Activated T-helper 17 cell treated with anti-CD3 and anti-CD28 coated beads, Interleukin-2, amount 50 U/mL, for 72 hours (primary cell): ENCODE measurements at places on chromosomes 2 and 18.

- no peak for ATAC-seq
These were observed 103.1 kb downstream of the L3MBTL4 start for GRCh38 chr18:6311456-6312215.

DNA sequence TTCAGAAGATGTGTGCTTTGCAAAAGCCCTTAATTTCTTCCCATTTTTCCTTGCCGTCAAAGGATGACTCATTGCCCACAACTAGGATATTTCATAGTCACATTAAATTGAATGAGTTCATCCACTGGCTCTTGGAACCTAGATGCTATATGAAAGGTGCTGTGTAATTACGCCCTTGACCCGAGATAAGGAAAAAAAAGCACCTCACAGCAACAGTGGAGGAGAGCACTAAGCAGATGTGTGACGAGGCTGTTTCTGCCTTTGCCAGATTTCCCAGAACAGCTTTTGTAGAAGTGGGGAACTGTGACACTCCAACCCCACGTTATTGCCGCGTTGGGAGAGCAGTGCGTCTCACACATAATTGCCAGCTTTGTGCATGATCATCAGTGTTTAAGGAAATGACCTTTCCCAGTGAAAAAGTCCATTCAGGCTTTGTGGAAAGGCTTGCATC lies 33.3 kb upstream of the TMEM87B start:
- no peak for ATAC-seq

- no peak for ATAC-seq
These were observed 3.1 kb upstream of the FZD5 start for GRCh38 chr2:207772844-207773205.

DNA sequence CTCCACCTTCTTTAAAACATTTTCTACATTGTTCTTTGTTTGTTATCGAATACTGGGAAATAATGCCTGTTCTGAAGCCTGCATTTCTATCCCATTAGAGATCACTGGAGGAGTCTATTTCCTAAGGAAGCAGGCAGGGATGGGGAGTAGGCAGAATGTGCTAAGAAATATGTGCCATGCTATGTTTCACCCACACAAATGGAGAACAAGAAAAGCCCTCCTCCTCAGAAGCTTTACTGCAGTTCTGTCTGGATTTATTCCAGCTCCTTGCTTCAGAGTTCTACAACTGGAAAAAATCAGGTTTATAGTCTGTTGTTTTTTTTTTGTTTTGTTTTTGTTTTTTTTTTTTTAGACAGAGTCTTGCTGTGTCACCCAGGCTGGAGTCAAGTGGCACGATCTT lies 825.1 kb downstream of the SLC4A3 start:
- no peak for ATAC-seq

GRCh38 chr18:48815581-48816324 lies 135.0 kb downstream of the SMAD7 start:
- ATAC-seq, result peak; percentile 62

- ATAC-seq, result no peak
These were observed 421.0 kb downstream of the RND3 start for GRCh38 chr2:150066490-150066889.

- ATAC-seq, result no peak
These were observed 149.9 kb downstream of the SETBP1 start for GRCh38 chr18:44830581-44830980.

GRCh38 chr2:229748950-229749349 lies 34.6 kb upstream of the DNER start:
- no peak for ATAC-seq

DNA sequence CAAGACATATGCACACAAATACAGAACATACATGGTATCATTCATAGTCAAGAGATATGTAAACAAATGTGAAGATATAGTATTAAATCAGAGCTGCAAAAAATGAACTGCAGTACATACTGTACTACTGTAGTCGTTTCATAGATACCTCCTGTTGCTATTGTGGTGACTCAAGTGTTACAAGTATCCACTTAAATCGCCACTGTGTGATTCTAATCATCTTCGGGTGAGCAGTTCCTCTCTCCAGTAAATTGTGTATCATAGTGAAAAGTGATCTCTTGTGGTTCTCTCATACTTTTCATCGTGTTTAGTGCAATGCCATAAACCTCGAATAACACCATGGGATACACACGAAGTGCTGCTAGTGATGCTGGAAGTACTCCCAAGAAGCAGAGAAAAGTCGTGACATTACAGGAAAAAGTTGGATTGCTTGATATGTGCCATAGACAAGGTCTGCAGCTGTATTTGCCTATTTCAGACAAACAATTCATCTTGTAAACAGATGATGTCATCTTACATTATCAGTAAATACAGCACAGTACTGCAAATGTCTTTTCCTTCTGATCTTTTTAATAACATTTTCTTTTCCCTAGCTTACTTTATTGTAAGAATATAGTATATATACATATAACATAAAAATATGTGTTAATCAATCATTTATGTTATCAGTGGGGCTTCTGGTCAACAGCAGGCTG lies 222.2 kb downstream of the BCL11A start:
- ATAC-seq, result no peak

DNA sequence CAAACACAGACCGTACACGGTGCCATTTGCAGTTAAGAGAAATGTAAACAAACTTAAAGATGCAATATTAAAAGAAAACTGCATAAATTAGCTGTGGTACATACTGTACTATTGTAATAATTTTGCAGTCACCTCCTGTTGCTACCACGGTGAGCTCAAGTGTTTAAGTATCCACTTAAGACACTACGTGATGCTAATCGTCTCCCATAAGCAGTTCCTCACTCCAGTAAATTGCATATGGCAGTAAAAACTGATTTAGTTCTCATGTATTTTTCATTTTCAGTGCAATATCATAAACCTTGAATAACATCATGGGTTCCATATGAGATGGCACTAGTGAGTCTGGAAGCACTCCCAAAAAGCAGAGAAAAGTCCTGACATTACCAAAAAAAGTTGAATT lies 14.4 kb downstream of the CLEC4F start:
- ATAC-seq, result no peak

GRCh38 chr2:84486441-84487115 lies 27.5 kb upstream of the SUCLG1 start:
- ATAC-seq, result no peak

DNA sequence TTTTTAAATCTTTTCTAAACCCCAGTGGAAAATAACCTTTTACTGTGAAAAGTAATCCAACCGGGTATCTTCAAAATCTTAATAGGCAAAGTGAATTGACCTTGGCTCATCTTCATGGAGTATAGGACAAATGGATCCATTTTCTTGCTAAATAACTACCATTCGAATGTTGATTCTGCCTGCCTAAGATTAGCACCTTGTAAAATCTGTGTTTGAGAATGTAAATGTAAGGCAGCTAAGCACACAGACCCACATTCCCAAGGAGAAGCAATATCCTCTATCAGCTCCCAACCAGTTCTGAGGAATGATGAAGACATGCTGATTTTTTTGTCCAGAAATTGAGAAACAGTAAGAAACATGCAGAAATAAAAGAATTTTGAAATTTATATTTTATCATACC lies 509.8 kb upstream of the SMIM21 start:
- no peak for ATAC-seq

GRCh38 chr2:111037128-111037527 lies 83.6 kb upstream of the BCL2L11 start:
- ATAC-seq, result no peak

GRCh38 chr2:110714452-110715224 lies 17.7 kb upstream of the ACOXL start:
- ATAC-seq, result no peak

GRCh38 chr18:31101183-31102024 lies 817 bp downstream of the DSC2 start:
- no peak for ATAC-seq

GRCh38 chr2:96669539-96670215 lies 27.1 kb downstream of the FER1L5 start:
- no peak for ATAC-seq

DNA sequence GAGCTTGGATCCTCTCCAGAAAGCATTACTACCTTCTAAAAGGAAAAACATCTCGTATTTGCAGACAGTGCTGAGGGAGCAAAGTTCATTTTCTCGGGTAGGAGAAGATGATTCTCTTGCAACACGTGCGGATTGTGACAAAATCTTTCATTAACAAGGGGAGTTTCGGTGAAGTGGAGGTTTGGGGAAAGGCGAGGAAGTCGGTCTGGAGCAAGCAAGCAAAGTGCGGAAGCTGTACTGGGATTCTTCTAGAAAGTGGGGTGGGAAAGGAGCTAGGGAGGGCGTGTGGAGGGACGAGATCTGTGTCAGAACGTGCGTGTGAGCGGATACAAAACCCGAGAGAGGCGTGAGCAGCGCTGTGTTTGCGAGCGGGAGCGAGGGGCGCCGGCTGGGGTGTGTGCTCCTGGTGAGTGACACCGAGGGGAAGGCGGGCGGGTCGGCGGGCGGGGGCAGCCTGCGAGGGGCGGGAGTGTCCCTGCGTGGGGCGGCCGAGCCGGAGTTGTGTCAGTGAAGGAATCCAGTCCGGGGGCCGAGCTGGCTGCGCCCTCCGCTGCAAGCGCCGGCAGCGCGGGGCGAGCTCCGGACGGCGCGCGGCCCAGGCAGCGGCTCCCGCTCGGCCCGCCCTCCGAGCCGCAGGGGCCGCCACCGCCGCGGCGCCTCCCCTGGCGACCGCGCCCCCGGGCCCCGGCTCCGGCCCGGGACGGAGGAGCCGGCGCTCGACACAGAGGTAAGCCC lies at the start of gene SPATS2L:
Gene SPATS2L, plus strand, starts transcription at position 498 of the 735 bp plus-strand sequence. CDS start 82,552 bp downstream, outside the sequence.
- ATAC-seq, result peak; percentile 64

DNA sequence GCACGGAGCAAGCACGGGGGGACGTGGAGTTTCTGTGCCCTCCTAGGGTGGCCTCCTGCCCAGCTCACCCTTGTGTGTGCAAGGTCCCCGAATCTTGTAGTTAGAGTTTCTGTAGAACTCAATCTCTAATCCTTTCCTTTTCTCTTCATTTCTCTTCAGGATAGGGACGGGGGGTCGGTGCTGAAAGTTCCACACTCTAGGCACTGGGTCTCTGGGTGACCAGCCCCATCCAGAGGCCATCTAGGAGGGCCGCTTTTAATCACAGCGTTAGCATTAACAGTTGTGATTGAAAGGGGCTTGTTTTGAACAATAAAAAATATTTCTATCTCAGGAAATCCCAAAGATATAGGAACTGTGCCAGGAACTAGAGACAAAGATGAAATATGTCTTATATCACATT lies 10.5 kb downstream of the SOCS6 start:
- ATAC-seq, result no peak

DNA sequence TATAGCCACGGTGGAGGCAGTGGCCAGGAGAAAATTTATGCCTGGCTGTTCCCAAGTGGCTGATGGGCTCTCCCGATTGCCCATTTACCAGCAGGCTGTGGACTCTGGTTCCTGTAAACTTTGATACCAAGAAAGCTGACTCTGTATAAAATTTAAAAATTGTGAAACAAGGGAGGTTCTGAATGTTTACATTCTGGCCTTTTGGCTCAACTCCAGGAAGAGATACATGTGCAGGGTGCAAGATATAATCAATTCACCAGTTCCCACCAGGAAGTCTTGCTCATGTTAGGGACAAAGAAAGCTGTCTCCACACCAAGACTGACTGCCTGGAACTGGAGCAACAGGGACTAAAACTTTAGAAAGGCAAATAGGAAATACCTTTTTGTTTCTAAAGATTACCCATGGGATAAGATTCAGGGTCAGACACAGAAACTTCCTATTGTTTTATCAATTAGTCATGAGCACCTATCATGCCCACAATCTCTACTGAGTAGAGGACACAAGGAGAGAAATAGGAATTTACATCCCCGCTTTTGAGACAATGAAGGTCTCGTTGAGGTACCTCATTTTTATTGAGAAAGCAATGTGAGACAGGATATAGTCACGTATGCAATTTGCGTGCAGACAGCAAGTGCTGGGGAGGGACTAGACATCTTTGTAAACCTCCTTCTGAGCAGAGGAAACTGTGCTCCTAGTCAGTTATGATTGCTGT lies 123.5 kb downstream of the LIPG start:
- no peak for ATAC-seq

DNA sequence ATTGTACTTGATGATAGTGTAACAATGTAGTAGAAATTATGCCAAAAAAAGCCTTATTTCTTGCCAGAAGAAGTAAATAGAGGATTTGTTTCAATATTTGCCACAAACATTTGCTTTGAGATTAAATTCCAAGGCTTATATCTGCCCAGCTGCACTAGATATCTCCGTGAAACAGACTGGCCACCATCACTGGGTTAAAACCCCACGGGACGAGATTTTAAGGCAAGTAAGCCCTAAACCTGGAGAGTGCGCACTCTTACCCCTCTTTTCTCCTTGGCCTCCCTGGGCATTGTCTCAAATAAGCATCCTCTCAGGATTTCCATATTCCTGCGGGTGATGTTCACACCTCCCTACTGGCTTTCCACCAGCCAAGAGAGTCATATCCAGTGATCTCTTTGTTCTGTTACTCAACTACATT lies 334.4 kb downstream of the AGPS start:
- no peak for ATAC-seq

DNA sequence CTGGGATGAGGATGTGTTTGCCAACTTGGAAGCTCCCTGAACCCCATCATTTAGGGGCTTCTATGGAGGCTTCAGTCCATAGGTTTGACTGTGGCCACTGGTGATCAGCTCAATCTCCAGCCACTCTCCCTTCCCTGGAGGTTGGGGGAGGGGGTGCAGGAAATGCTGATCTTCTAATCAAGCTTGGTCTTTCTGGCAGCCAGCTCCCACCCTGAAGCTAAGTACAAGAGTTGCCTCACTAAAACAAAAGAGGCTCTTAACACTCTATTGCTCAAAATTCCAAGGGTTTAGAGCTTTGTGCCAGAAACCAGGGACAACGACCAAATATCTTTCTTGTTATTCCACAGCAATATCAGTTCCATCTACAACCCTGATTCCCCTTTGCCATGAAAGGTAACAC lies 19.4 kb upstream of the MPPE1 start:
- ATAC-seq, result no peak

- no peak for ATAC-seq
These were observed 15.3 kb upstream of the PPP4R1 start for GRCh38 chr18:9629709-9630108.

DNA sequence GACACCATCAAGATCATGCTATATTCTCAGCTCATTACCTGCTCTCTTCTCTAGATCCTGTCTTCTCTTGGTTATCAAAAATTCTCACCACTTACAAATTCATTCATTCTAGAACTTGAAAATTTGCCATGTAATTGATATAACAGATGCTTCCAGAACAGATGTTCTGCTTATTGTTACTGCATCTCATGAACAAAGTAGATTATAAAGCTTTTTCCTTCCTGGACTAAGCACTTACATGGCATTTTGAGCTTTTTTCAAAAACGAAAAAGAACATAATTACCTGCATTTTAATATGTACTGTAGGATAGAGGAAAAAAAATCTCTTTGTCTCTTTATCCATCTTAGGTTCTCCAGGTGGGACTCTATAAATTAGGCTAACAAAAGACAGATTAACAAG lies 79.6 kb upstream of the CREB1 start:
- no peak for ATAC-seq

GRCh38 chr2:149466635-149467034 lies 120.9 kb downstream of the MMADHC start:
- ATAC-seq, result no peak

GRCh38 chr2:230885463-230886130 lies 20.9 kb downstream of the ITM2C start:
- ATAC-seq, result no peak

- ATAC-seq, result no peak
These were observed 935 bp downstream of the SLC30A3 start for GRCh38 chr2:27261926-27262298.
